Stimulated activated CD8-positive, alpha-beta memory T cell treated with anti-CD3 and anti-CD28 coated beads, Interleukin-2, amount 100 ng/mL, for 48 hours (primary cell): ENCODE measurements at places on chromosomes 13 and 19.

GRCh38 chr19:41993612-41994483 lies at the start of gene ATP1A3:
Gene ATP1A3, minus strand, starts transcription at chr19:41994230. Its CDS starts 154 bp downstream, at chr19:41994076.
- peak; percentile 54 for DNase-seq

DNA sequence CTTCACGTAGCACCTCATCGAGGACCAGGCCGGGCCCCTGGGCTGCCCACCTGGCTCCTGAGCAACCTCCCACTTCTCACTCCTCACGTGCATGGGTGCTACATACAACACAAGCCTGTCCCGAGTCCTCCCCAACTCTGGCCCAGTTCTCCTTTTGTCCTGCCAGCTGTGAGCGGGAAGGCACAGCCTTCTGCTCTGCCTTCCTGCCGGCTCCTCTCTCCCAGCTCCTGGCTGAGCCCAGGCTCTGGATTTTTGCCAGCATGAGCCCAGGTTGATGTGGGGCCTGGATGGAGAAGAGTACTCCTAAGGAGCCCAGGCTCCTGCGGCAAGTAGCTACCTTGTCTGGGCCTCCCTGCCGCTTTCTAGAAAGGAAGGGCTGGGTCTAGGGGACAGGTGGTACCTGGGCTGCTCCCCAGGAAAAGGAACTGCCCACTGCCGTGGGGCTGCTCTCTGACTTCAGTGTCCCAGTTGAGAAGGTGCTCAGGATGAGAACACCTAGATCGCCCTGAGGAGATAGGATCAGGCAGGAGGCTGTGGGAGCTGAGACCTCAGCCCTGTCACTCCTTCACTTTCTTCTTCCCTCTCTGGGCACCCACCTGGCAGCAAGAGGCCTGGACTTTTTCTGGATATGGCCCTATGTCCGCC lies 23.6 kb downstream of the LYL1 start:
- no peak for DNase-seq

- DNase-seq: no peak
These were observed 14.7 kb downstream of the LYL1 start for GRCh38 chr19:13087795-13088537.

DNA sequence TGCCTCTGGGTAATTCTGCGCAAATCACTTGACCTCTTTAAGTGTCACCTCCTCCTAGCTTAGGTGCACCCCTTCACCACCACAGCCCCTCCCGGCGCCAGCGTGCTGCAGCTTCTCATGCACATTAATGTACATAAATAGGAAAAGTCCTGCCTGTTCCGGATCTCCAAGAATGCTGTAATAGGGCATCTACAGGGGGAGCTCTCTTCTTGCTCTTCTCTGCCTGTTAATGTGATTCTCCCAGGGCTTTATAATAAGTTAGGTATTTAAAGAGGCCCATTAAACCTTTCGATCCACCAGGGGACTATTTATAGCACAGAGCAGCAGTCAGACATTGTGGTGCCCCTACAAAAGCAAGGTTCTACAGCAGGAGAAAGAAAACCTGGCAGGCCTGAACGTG lies 35.3 kb downstream of the SOX1 start:
- no peak for DNase-seq

GRCh38 chr13:67758975-67759374 lies 528.8 kb upstream of the PCDH9 start:
- no peak for DNase-seq

GRCh38 chr19:1304197-1304924 lies 18.7 kb downstream of the EFNA2 start:
- DNase-seq: no peak

GRCh38 chr19:8148410-8149260 lies 757 bp downstream of the FBN3 start:
- DNase-seq: no peak

DNA sequence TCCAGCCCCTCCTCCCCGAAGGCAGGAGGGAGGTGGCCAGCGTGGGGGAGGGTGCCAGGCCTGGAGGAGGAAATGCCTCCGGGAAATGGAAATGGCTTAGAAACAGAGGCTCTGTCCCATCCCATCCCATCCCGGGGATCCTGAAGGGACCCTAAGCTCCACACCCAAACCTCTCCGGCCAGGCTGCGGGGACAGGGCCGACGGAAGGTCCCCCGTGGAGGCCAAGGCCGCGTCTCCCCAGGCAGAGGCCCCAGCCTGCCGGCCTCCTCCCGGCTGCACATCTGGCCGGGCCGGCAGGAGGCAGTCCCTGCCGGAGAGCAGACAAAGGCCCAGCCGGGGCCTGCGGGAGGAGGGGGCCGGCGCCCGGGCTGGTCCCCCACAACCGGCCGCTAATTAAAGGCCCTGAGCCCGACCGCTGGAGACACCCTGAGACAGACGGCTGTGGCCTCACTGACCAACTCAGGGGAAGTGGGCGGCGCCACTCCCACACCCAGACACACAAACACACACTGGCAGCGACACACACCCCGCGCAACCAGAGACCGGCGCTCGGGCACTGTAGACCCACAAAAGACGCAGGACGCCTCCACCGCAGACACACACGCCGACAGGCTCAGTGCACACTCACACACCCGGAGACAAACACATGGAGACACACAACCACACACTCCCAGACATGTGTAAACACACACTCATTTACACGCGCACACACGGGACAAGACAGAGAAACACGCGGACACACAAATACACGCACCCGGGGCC lies 1.1 kb downstream of the ADAMTS10 start:
- no peak for DNase-seq

DNA sequence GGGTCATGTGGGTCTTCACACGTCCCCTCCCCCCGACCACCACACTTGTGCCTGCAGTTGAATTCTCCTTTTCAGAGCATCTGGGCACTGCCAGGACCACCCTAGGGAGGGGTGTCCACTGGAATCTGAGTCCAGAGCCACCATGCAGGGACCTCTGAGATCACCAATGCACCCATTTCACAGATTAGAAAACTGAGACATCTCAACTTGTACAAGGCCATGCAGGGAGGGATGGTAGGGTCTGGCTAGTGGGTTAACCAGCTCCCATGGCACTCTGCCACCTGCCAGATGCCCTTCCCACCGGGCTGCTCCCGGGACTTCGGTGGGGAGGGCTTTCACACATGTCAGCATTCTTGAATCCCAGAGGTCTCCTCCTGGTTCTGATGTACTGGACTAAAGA lies 44.3 kb upstream of the C19orf12 start:
- no peak for DNase-seq

DNA sequence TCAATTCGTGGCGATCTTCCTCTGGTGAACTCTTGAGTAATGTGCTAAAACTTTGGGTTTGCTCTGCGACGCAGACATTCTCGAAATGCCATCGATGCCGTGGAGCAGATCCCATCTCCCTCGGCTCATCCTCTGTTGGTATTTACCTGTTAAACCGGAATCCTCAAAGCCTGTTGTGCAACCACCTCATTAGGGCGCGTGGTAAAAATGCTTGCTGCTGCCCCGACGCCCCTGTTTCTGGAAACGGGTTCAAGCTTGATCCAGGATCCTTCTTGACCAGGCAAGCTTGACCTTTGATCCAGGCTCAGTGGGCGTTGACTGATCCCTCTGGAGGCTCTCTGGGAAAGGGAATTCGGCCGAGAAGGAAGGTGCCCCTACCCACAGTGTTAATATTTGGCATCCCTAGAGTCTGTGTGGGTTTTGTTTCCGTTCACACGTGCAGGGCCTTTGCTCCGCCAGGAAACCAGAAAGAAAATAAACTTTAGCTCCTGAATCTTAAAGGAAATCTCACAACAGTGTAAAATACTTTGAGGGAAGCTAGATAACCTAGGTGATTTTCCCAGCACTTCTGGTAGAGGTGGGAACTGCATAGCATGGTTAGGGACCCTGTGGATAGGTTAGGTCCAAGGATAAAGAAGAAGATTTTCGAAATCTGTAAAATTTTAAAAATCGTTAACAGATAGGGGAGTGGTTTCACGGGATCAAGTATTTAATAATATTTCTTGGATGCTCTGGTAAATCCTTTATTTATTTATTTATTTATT lies 1.1 kb downstream of the LSM14A start:
- no peak for DNase-seq

- no peak for DNase-seq
These were observed 52.4 kb upstream of the SPATA13 start for GRCh38 chr13:24107955-24108614.
